ENCODE measurements at places on chromosomes 5 and 9.

DNA sequence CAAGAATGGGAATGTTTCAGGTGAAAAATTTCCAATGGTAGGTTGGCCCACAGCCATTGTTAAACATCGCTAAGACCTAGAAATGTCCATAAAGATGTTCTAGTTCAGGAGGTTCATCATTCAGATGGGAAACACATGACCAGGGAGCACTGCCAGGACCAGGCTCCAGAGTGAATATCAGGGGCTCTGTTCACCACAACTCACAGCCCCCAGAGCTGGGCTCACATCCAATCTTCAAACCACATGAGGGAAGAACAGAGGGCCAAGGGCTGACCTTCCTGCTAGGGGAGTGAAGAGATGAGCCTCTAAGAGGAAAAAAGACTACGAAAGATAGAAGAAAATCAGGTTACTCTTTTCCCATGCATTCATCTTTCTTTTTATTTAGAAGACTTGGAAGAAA lies 205.8 kb downstream of the SEMA5A start:
- DNase-seq = no peak

DNA sequence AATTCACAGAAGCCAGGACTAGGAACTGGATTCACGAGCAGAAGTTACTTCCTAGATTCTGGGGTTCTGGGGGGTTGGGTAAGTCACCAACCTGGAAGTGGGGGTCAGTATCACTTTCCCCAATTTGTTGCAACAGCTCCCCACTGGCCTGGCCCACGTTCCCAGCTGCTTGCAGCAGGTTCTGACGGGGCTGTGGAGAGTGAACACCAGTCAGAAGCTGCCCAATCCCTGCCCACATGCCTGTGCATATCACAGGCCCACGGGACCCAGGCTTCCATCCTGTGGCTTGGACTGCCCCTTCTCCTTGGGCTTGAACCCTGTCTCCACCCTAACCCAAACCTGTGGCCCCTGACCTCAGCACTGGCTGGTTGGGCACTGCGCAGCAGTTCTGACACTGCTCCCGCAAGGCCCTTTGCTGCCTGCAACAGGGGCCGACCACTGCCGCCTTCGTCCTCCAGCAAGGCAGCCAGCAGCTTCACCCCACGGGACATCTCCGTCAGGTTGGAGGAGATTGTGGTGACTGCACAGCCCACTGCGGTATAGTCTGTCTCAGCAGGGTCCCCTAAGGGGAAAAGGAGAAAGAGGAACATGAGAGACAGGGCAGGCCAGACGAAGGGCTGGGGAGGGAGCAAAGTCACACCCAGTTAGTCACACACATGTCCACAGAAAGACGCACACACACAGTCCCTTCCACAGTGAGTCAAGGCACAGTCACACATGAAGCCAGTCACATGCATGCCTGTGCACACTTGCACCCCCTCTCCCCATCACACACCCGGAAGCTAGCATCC lies 13.1 kb downstream of the TLN1 start:
- DNase-seq = no peak

DNA sequence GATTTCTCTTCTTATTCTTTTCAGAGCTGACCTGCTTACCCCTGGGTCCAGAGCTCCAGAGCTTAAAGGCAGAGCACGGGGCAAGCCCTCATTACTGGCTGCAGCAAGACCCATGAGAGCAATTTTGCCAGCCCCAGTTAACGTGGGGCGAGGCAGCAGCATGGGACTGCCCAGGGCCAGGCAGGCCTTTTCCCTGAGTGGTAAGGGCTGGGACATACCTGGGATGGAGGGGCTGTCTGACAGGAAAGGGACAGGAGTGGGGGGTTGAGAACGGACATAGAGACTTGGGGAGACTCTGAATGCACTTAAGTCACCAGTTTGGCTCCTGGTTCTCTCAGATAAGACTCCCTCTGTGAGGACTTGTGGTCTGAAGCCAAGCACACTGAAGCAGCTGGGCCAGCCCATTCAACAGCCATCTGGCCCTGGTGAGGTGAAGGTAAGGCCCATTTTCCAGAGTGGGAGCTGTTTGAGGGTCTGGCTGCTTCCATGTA lies 26.2 kb downstream of the HMGXB3 start:
- no peak for DNase-seq

GRCh38 chr5:146291421-146292074 lies 47.1 kb upstream of the POU4F3 start:
- peak; percentile 14 for DNase-seq

DNA sequence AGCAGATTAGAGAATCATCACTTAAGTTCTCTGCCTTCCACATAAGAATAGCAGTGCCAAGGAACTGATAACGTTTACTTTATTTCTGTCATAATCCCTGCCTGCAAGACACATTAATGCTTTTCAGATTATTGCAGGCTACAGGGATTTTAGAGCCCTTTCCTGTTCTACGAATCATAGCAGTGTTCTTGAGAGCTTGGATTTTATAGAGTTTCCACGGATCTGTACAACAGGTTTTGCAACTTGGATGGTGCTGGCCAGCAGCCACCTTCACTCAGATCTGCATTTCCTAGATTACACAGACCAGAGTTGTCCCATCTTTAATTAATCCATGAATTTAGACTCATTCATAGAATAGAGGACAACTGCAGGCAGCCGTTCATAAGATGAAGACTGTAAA lies 38.1 kb downstream of the SLC12A2 start:
- no peak for DNase-seq

- DNase-seq = no peak
Measured at GRCh38 chr5:109315245-109315644, 94.5 kb downstream of the PJA2 start.

DNA sequence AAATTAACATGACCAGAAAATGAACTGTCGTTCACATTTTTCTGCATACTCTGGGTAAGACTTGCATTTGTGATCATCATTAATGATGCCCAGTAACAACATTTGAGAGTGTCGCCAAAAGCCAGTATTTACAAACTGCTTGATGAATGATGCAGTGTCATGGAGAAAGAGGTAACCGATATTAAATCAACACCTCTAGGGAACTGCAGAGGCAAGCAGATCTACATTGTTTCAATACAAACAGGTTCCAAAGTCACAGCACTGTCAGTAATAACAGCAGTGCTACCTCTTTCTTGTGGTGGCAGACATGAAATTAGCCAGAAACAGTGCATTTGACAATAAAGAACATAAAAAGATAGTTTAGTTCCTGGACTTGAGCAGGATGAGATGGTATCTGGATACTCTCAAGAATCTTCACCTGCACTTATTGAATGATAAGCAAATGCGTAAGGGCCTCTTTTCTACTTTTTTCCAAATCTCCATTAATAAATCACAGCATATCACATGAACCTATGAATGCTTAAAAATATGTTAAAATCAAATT lies 456.6 kb downstream of the ARHGEF28 start:
- no peak for DNase-seq

- DNase-seq = no peak
Measured at GRCh38 chr5:42520957-42521356, 97.7 kb downstream of the GHR start.

GRCh38 chr5:176446884-176447590 lies 1.1 kb upstream of the FAF2 start:
- peak; percentile 25 for DNase-seq

- no peak for DNase-seq
Measured at GRCh38 chr9:7164440-7165330, 406.9 kb downstream of the KDM4C start.

DNA sequence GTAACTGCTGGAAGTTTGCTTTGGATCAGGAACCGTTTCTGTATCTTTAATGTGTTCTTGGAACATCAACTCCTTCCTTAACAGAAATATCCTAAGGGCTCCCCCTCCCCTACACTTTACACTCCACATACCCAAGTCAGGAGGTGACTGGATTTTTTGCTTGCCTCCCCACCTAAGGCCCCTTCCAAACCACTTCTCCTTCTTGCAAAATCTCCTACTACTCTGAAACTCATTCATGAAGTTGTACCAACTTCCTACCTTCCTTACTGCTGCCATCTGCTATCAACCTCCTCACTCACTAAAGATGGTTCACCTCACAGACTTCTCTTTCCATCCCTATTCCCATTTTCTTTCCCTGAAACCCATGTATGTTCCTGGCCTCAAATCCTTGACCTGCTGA lies 16.1 kb downstream of the TXN start:
- no peak for DNase-seq

GRCh38 chr5:132483101-132483500 lies 7.5 kb downstream of the IRF1 start:
- DNase-seq = no peak

- DNase-seq = no peak
Measured at GRCh38 chr9:120689860-120690259, 24.4 kb downstream of the MEGF9 start.
